ENCODE measurements at places on chromosomes 2 and 18.

DNA sequence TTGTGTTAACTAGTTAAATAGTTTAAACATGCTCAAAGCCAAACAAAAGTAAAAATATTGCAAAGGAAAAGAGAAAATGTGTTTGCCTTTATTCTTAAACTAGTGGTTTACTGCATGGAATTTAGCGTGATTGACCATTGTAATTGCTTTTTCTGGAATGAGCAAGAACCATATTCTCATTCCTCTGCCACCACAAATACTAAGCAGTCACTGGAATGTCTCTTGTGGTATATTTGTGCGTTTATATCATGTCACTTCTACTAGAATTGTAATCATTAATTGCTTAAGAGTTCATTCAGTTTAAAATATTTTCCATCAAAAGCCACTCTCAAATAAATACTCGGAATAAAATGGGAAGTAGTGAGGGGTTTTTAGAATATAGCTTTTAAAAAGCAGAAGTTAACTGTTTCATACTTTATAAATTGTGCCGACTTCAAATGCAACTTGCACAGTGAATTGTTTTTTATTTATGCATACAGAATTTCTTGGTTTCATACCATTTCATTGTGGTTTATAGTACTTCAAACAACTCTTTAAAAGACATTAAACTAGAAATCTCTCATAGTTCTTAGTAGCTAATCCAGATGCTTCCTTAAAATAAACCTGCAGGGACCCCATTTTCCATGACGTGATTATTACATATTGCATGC lies 288.1 kb downstream of the EPHA4 start:
- DNase-seq = peak; percentile 17

GRCh38 chr2:188852772-188853171 lies 121.4 kb upstream of the COL3A1 start:
- DNase-seq = no peak

- no peak for DNase-seq
Observed at GRCh38 chr18:77985526-77986281, 736.1 kb downstream of the GALR1 start.

- peak; percentile 15 for DNase-seq
Observed at GRCh38 chr2:202178346-202178958, 59.9 kb downstream of the SUMO1 start.

GRCh38 chr2:215548714-215549113 lies 112.8 kb upstream of the FN1 start:
- no peak for DNase-seq

GRCh38 chr18:73717570-73717969 lies 430.1 kb downstream of the FBXO15 start:
- no peak for DNase-seq

GRCh38 chr18:26192233-26192632 lies 34.0 kb upstream of the TAF4B start:
- DNase-seq = no peak

GRCh38 chr2:200750323-200750910 lies 61.3 kb upstream of the BZW1 start:
- DNase-seq = no peak

GRCh38 chr2:83725735-83726134 lies 733.3 kb downstream of the SUCLG1 start:
- no peak for DNase-seq

- DNase-seq = no peak
Observed at GRCh38 chr18:34976899-34977837, 64.0 kb upstream of the MAPRE2 start.

GRCh38 chr18:46155641-46156051 lies 51.5 kb downstream of the HAUS1 start:
- DNase-seq = peak; percentile 82

GRCh38 chr2:153077311-153077710 lies 358.9 kb downstream of the ARL6IP6 start:
- no peak for DNase-seq
